Activated T-helper 9 cell treated with anti-CD3 and anti-CD28 coated beads, Interleukin-2, amount 50 U/mL, for 16 hours (primary cell): ENCODE measurements at places on chromosomes 16 and 17.

GRCh38 chr16:61323456-61323855 lies 712.8 kb downstream of the CDH8 start:
- DNase-seq: no peak

DNA sequence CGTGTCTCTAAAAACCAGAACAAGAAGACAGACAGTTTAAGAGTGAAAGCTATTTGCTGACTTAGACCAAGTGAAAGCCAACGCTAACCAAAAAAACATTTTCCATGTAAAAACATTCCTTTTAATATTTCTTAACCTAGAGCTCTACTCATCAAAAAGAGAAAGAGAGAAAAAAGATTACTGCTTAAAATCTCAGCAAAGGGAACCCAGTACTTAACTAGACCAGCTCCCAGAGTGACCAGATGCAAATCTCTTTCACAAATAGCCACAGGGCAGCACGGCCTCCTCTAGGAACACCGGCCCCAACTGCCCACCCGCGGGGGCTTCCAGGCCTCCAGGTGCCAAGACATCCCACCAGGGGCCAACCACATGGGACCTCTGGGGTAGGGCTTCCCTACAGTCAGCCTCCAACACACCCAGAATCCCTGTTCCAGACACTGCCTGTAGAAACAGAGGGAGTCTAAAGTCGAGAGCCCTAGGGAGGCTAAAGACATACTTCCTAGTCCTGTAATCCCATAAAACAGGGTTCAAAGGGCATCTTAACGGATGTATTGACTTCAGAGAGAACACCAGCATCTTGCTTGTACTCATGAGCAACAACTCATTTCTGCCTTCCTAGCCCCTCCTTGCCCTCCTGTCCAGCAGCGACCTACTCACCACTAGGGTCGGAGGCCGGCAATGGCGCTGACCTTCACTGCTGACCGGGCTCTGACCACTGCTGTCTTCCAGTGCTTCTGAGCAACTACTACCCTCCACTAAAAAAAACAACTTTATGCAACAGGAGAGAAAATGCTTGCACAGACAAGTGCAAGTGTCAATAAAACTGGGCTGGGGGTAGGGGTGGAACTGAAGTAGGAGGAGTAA lies 21.3 kb downstream of the ZCCHC14 start:
- DNase-seq: no peak

- DNase-seq: no peak
Observed at GRCh38 chr17:6165806-6166205, 95.6 kb downstream of the WSCD1 start.

GRCh38 chr17:41307647-41308046 lies 1.5 kb downstream of the KRTAP16-1 start:
- DNase-seq: no peak

- no peak for DNase-seq
Observed at GRCh38 chr16:58177353-58177710, 20.6 kb downstream of the CSNK2A2 start.

- no peak for DNase-seq
Observed at GRCh38 chr17:35866341-35866950, 2.2 kb downstream of the HEATR9 start.

- DNase-seq: no peak
Observed at GRCh38 chr17:57745242-57745641, at the start of gene CCDC182. Gene CCDC182, minus strand, starts transcription at chr17:57745299. Its CDS starts 27 bp downstream, at chr17:57745272.

DNA sequence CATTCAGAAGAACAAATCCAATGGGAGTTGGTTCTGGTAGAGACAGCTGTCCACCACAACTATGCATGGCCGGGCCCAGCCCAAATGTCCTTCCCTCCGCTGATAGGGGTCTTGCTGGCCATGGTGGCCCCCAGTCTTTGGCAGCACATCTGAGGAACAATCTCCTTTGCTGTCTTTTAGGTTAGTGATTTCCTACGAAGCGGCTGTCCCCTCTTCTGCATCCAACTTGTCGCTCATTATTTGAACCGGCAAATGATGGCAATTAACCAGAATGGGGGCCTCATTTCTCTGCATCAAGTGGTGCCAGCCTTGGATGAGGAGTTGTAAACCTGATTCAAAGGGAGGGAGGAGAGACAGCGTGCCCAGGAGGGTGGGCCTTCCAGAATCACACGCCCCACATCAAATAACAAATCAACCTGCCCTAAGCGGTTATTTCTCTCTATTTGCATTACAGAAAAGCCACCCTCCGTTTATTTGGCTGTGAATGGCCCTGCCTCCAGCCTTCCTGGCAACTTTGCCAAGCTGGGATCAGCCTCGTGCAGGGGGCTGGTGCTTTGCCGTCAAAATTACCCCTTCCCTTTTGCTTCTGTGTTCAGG lies 156.5 kb downstream of the RGS9 start:
- no peak for DNase-seq

- no peak for DNase-seq
Observed at GRCh38 chr17:80160536-80160935, 9.3 kb upstream of the CARD14 start.

- no peak for DNase-seq
Observed at GRCh38 chr17:42310787-42311215, 22.5 kb downstream of the STAT5A start.

DNA sequence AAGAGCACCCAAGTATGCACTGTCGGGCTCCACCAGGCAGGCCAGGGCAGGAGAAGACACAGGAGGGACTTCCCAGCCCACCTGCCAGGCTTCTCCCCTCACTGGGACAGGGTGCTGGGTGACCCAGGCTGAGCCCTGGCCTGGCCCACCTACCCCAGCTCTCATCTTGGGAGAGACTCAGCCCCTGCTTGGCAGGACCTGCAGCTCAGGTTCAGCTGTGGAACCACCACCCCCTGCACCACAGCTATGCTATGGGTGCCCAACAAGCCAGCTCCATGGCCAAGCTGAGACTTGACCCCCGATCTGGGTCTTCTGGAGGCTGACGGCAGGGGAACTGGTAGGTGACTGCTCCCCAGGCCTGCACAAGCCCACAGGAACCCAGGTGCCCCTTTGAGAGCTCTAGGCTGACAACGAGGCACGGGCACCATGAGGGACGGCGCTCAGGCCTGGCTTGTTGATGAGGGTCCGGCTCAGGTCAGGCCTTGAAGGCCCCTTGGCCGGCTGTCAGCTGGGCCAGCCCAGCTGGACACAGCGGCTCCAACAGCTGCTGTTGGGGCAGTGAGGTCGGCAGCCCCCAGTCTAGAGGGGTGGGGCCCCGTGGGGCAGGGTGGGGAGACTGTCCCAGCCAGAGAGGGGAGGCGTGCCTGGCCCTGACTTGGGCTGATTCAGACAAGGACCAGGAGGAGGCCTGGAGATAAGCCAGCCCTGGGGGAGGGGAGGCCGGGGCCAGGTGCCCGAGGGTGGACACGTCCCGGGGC lies 4.6 kb downstream of the RPUSD1 start:
- DNase-seq: no peak

GRCh38 chr17:2706911-2707510 lies 4.6 kb downstream of the CLUH start:
- no peak for DNase-seq
